Stimulated activated CD8-positive, alpha-beta memory T cell treated with anti-CD3 and anti-CD28 coated beads, Interleukin-15, amount 100 ng/mL, for 4 hours (primary cell): ENCODE measurements at places on chromosomes 3 and 15.

GRCh38 chr3:38834110-38834509 lies 18.1 kb upstream of the SCN10A start:
- no peak for DNase-seq

DNA sequence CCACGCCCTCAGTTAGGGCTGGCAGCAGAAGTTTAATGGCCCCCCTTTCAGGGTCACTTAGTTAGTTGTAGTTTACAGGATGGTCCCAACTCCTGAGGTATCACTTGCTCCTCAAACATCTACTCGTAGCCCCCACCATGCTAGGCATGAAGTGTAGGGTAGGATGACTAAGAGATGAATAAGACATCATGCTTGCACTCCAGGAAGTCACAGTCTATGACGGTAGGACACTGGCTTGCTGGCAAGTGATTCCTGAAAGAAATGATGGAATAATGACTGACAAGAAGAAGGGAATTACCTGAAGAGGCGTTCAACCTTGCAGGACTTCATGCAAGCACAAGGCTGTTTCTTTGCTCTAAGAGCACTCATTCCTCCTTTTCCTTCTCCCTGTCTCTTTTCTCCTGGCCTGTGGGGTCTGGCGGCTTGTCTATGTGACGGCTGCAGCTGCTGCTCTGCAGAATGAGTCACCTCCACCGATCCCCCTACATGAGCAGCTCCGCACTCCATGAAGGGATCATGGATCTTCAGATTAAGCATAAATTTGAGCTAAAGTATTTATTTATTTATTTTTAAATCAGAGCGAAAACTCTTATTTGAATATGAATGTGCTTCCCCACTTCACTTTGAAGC lies 82.9 kb upstream of the BOC start:
- DNase-seq = no peak

- DNase-seq = no peak
Measured at GRCh38 chr3:100213891-100214573, 46.8 kb upstream of the TBC1D23 start.

DNA sequence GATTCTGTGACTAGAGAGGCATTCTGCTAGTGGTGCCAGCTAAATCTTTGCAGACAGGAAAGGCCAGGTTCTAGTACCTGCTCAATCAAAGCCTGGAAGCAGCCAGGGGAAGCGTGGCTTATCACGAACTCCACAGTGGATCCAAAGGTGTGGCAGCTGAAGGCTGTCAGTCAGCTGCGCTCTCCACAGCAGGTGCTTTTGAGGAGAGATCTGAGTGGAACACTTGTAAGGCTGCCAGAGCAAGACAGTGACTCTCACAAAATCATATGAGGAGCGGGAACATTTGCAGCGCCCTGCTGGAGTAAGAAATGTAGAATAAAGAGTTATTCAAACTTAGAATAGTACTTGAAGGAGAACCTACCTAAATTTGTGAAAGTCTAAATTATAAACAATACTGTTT lies 5.0 kb upstream of the DPH6 start:
- DNase-seq = no peak

GRCh38 chr3:28835751-28836150 lies 445.1 kb upstream of the RBMS3 start:
- DNase-seq = no peak

- no peak for DNase-seq
Measured at GRCh38 chr15:68471541-68471940, 39.6 kb upstream of the ITGA11 start.

DNA sequence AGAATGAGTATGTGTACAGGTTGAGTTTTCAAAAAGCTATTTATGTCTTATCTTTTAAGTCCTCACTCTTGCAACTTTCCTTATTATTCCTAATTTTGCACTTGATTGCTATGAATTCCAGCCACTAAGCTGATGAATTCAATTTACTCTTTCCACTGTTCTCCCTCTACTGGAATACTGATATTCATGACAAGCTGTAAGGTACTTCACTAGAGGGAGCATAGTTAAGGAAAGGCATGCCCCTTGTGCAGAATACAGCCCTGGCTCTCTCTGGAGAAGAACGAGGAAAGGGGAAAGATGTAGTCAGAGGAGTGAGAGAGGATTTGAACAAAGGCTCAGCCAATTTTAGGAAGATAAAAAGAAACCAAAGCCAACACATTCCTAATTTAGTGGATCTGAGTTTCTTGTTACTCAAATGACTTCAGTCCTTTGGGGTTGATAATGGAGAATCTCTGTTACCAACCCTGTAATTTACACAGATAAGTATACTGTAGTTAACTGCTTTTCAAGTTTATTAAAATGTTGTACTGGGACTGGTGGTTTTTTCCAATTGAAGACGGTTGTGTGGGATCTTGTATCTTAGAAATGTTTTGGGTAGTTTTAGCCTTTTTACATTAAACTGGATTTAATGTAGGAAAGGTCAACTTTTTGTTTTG lies 4.0 kb downstream of the SCAANT1 start:
- no peak for DNase-seq

DNA sequence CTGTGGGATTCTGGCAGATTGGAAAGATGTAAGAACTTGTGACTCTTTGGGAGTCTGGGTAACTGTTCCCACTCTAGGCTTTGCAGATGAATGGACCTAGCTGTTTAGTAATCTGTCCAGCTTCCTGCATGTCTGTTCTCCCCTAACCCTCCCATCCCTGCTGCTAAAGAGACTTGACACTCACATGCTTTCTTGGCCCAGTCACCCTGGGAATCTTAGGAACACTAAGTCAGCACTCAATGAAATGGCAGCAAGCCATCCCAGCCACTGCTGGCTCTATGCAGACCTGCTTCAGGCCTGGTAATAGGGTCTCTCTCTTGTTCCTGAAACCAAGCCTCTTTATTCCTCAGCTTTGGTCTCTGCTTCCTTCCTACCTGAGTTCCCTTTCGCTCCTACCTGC lies 63.7 kb upstream of the THSD4 start:
- no peak for DNase-seq

DNA sequence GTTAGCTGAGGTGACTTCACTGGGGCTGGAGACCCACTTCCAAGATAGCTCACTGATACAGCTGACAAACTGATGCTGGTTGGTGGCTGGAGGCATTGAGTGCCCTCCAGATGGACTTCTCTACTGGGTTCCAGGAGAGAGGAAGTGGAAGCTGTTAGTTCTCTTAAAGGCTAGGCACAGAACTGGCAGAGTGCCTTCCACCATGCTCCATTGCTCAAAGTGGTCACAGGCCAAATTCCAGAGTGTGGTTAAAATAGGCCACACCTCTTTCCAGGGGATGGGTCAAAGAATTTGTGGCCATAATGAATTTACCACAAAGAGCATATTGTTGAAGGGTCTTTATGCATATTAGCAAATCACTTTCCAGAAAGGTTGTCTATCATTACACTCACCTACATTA lies 74.2 kb downstream of the NMD3 start:
- no peak for DNase-seq

DNA sequence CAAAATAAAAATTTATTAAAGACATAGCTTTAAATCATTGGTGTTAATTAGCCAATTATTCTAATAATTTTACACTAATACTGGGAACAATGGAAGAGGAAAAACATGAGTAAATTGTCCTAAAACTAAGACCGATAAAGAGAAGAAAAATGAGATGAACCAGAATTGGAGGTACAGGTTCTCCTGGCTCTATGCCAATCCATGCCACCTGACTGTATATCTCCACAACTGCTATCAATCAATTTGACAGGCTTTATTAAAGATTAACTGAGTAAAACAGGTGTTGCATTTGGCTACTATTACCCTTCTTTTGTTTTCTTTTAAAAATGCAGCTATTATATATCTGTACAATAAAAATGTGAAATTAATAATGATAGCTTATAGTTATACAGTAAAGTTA lies 850.0 kb downstream of the CADM2 start:
- no peak for DNase-seq

DNA sequence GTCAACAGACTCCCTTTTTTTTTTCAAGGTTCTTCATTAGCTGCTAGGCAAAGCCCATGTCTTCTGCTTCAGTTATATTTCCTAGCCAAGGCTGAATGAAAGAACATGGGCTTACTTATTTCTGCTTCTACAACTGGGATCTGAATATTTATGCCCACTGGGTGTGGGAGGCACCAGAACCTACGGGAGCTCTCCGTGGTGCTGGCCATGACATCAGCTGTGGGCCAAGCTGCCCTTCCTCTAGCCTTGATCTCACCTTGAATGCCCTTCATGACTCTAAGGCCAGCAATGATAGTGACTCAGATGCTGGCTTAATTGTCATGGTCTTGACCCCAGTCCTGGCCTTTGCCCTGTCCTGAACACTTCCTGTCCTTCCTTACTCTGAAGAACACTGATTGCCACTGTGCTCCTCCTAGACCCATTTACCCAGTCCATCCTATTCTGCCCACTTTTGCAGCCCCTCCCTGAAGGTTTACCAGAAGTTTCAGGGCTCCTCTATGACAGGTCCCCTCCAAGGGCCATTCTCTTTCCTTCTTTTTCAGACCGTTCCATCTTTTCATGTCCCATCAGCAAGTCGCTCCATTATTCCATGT lies 32.8 kb upstream of the PRR20G start:
- no peak for DNase-seq

- DNase-seq = no peak
Measured at GRCh38 chr3:138675393-138675792, 66.8 kb downstream of the FAIM start.

DNA sequence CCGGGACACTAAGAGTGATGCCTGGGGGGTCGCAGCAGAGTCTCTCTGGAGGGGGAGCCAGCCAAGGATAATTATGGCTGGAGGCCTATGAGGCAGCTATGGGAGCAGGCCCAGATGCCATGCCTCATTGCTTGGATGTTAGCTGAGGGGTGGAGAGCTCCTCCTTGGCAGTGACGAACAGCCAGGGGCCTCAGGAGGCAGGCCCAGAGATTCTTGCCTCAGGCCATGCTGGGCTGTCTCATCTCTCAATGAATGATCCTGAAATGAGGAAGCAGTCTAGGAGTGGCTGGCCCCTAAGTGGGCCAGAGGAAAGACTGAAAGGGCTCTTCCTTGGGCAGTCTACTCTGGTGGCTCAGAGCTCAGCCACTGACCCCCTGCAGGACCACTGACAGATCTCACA lies 21.3 kb downstream of the KIF9 start:
- no peak for DNase-seq

DNA sequence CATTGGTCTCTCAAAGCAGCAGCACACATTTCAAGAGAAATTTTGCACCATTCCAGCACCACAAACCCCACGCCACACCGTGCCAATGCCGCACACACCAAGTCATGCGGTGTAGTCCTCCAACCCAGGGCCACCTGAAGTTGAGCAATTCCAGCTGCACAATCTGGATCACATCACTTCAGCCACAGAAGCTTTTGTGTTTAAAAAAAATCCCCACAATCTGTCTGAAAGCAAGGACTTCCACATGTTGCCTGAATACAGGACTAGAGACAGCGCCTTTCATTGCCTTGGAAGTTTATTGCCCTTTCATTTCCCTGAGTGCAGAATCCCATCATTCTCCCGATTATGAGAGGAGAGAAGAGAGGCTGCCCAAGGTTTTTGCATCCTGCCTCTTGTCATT lies 175.6 kb upstream of the BCL6 start:
- DNase-seq = no peak

GRCh38 chr3:79268422-79268821 lies 499.4 kb downstream of the ROBO1 start:
- DNase-seq = no peak

- no peak for DNase-seq
Measured at GRCh38 chr3:161640181-161640580, 143.6 kb downstream of the OTOL1 start.

- DNase-seq = no peak
Measured at GRCh38 chr3:119831022-119831421, 49.1 kb downstream of the NR1I2 start.

DNA sequence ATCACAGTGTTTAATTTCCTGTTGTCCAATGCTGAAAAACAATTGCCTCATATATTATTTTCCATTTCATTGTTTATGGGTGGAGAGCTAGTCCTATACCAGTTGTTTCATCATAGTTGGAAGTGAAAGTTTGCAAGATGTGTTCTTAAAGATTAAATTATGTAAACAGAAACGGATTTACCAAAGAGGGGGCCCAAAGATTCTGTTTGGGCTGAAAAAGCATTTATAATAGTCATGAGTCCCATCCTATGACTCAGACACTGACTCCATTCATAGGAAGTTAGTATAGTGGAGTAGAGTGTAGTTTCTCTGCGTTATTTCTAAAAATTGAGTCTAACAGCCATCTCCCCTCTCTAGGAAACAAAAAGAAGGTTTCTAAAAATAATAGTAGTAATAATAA lies 24.3 kb downstream of the NFKBIZ start:
- no peak for DNase-seq

- DNase-seq = no peak
Measured at GRCh38 chr15:64883100-64883581, 28.6 kb upstream of the ANKDD1A start.

DNA sequence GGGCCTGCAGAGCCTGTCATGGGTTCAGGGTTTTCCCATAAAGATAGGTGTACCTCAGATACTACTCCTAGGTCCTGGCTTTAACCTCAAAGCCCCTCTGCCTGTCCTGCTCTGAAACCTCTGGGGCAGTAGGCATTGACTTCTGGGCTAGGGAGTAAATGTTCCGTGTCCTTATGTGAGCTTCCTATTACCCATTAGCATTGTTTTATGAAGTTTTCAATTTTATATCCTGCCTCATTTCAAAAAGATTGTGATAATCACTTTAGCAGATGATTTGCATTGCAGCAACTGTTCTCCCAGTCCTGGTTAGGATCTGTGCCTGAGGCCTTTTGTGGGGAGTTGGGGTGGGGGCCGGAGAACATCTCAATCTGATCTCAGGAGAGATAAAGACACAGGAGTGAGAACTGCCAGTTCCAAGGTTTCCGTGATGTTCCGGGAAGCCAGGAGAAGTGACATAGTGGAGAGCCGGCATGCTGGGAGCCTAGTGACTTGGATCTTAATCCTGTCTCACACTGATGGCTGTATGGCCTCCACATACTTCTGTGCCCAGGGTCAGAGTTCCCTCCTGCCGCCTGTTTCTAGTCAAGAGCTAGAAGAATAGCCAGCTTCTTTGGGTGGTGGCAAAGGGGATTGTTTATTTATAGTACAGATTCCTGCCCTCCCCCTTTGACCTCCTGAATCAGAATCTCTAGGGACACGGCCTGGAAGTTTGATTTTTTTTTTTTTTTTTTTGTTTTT lies 10.6 kb downstream of the TPM1 start:
- no peak for DNase-seq

DNA sequence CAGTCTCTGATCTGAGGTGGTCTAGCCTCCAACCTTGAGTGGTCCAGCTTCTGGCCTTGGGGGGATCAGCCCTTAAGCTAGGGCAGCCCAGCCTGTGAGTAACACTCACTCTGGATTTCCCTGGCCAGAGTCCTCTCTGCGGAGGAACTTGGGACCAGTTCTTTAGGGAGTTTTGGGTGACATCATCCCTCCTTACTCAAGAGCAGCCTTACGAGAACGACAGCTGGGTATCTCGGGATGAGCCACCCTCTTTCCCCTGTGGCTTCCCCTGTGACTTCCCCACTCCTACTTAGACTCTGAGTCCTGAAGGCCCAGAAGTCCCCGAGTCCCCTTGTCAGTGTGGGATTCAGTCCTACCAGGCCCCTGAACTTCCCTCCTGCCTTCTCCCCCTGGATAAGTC lies 10.2 kb upstream of the PLXND1 start:
- no peak for DNase-seq

- DNase-seq = no peak
Measured at GRCh38 chr3:187360596-187360995, 7.6 kb upstream of the RTP4 start.
